GM23248 (cell line): ENCODE measurements at places on chromosomes 16 and 17.

GRCh38 chr17:79374087-79374689 is 236.7 kb downstream of the RBFOX3 start:
- DNase-seq: no peak

DNA sequence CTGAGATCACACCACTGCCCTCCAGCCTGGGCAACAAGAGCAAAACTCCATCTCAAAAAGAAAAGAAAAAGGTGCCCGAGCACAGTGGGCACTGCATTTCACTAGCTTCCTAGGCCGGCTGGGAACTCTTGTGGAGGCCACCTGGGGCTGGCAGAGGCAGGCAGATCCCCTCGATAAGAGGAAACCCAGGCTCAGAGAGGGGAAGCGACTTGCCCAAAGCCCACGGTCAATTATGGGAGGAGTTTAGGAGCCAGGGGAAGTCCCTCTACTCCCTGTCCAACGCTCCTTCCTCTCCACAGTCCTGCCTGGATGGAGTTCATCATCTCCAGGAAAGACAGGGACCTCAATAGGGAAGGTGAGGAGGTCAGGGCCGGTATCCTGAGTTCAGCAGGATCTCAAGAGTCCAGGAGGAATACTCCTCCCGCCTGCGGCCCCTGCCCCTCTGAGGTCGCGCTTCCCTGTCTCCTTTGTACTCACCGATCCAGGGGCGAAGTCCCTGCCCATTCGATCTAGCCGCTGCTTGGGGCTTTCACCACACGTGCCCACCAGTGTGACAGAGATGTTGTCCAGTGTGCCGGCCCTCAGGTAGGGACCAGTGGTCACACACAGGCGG is 841 bp downstream of the ALOXE3 start:
- DNase-seq: no peak

- no peak for DNase-seq
These were observed 1.5 kb upstream of the SPIRE2 start for GRCh38 chr16:89826531-89827382.

- DNase-seq: no peak
These were observed 6.3 kb downstream of the JPT1 start for GRCh38 chr17:75147878-75148546.
